Activated naive CD4-positive, alpha-beta T cell treated with Interleukin-2 at 50 U/mL for 16 hours (primary cell): ENCODE measurements at places on chromosomes 1 and 21.

- no peak for DNase-seq
Measured at GRCh38 chr21:36126208-36126565, 8.7 kb upstream of the CBR3 start.

GRCh38 chr21:41703857-41704501, 62.9 kb downstream of the RIPK4 start:
- DNase-seq = no peak

DNA sequence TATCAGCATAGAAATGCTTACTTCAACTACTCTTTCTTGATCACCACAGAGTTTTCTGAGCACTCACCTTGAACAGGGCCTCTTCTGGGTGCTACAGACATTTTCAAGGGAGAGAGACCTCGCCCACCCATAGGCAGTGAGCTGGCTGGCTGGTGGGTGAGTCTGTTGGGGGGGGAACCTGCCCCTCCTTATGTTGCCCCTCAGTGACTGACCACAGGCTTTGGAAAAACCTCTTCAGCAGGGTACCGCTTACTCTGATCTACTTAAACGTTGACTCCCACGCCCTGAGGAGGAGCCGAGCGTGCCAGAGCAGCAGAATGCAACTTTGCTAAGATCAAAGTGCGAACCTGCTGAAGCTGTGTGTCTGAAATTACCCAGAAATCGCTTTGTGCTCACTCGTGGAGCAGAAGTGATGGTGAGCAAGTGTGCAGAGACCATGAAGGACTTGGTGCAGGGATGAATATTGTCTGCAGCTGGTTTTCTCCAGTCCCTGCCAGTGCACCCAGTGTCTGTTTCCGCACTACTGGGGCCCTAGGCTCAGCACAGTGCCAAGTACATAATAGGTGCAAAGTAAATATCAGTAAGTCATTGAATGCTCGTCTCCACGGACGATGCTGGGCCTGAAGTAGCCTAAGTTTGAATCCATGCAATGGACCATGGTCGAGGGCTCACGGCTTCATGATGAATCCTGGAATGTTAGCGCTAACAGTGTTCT, 158.7 kb upstream of the IRF2BP2 start:
- peak; percentile 58 for DNase-seq

- DNase-seq = no peak
Measured at GRCh38 chr1:226436855-226437491, 29.1 kb upstream of the PARP1 start.

DNA sequence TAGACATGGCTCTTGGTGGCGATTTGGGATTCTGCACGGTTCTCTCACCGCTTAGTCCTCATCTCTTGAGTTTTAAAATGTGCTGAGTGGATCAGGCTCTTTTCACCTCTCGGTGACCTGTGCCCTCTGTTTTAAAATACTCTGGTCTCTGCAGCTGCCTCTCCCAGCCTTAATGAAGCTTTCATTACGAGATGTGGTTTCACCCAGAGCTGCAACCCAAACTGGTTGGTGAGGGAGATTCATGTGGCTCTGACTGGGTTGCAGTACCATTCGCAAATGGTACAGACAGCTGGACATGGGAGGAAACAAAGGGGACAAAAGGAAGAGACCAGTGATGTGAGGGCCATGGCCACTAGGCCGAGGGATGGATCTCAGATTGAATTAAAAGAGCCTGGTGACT, 258.9 kb downstream of the ASTN1 start:
- DNase-seq = no peak

GRCh38 chr1:14113841-14114567, 414.0 kb downstream of the PRDM2 start:
- DNase-seq = no peak

DNA sequence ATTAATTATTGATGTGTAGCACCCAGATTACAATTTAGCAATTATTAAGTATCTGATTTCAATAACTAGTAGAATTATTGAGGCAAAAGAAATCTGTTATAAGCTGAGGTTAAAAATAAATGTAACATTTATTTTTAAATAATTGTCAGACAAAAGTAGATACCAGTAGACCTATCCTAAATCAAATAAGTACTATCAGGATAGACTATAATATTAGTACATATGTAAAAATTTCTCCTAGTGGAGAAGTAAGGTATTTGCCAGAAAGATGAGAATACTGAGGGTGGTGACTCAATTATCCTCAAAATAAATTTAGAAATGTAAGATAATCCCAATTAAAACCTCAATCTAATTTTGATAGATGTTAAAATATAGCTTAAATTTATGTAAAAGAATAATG, 377.8 kb upstream of the CHRM3 start:
- no peak for DNase-seq

GRCh38 chr1:43367026-43367903, 546 bp downstream of the ELOVL1 start:
- DNase-seq = peak; percentile 58

DNA sequence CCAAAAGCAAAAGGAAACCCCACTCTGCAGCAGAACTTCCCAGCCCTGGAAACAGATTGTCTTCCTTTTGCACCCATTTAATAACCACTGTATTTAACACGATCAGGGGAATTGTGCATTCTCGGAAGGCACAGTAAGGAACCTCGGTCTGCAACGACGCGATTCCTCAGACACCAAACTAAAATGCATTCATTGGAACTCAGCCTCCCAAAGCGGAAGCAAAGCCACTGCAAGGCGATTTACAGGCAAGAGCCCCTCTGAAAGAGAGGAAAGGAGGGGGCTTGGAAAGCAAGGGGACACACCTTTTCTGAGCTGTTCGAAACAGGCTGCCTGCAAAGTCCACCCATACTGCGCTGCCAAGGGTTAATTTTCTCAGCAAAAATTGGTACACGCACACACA, 297.7 kb downstream of the OMA1 start:
- DNase-seq = no peak

- DNase-seq = no peak
Measured at GRCh38 chr1:231828182-231828920, 201.8 kb downstream of the DISC1 start.

GRCh38 chr1:66402194-66402593, 131.8 kb upstream of the SGIP1 start:
- no peak for DNase-seq

DNA sequence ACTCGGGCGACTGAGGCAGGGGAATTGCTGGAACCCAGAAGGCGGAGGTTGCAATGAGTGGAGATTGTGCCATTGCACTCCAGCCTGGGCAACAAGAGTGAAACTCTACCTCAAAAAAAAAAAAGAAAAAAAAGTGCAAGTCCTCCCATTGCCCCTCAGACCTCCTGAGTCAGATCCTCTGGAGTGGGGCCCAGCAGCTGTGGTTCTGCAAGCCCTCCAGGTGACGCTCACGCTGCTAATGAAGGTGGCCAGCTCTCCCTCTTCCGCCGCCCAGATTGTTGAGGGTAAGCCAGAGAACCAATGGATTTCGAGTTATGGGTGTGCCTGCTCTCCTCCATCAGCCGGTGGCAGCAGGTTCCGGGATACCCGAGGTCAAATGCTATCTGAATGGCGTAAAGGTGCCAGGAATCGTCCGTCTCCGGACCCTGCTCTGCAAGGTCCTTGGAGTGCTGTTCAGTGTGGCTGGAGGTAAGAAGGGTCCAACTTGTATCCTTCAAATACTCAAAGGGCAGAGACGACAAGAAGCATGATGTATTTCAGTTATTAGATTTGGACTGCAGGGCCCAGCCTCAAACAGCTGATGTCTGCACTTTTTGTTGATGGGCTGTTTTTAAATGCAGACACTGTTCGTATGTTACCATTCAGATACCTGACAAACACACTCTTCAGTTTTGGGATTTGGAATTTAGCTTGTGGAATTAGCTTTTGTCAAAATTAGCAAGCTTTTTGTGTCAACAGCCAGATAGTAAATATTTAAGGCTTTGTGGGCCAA, 17.6 kb downstream of the CLCN6 start:
- no peak for DNase-seq

- DNase-seq = no peak
Measured at GRCh38 chr1:198465201-198466144, 75.0 kb downstream of the ATP6V1G3 start.
